ENCODE measurements at places on chromosomes 4 and X. TPM values are rescaled to one million over a fixed set of nuclear protein-coding genes. Genes with fewer than 3 reads are reported as not detected.

The SOWAHD gene
- total RNA-seq, result 0.31 TPM

The RASSF6 gene
- total RNA-seq, result not detected

The TLR6 gene
- total RNA-seq, result 0.63 TPM

The ZC4H2 gene
- total RNA-seq, result 25.7 TPM

The VSIG1 gene
- total RNA-seq, result 0.31 TPM

The SHISA3 gene
- total RNA-seq, result not detected

The HSFX4 gene
- not detected for total RNA-seq

The GAGE2A gene
- total RNA-seq, result not detected

The UGT2B17 gene
- total RNA-seq, result not detected

The KIF4A gene
- 4.1 TPM for total RNA-seq

The ANOS1 gene
- total RNA-seq, result 18.8 TPM

The MTNR1A gene
- total RNA-seq, result 0.63 TPM

The ZFYVE28 gene
- total RNA-seq, result 7.8 TPM

The LEF1 gene
- total RNA-seq, result 7.5 TPM

The PASD1 gene
- not detected for total RNA-seq

The MAGEB1 gene
- total RNA-seq, result not detected

The NXF2 gene
- total RNA-seq, result not detected

The PHOX2B gene
- total RNA-seq, result not detected

The EREG gene
- total RNA-seq, result not detected

The IL13RA1 gene
- 2.5 TPM for total RNA-seq

The USP11 gene
- 213 TPM for total RNA-seq

The FHIP1A gene
- total RNA-seq, result 3.8 TPM

The ADH1A gene
- not detected for total RNA-seq

The TLR8 gene
- total RNA-seq, result 0.31 TPM

The TMLHE gene
- total RNA-seq, result 44.4 TPM

The RHOXF2 gene
- not detected for total RNA-seq

The CENPC gene
- 55.1 TPM for total RNA-seq

The ASMT gene
- not detected for total RNA-seq

The KCNE5 gene
- total RNA-seq, result 1.9 TPM

The RAB41 gene
- total RNA-seq, result not detected

The CT55 gene
- total RNA-seq, result 0.31 TPM

The TCP11X2 gene
- 1.9 TPM for total RNA-seq

The DUX4 gene
- total RNA-seq, result not detected

The TRIML1 gene
- total RNA-seq, result not detected

The YIPF7 gene
- 2.5 TPM for total RNA-seq

The GAGE13 gene
- total RNA-seq, result not detected

The SH3TC1 gene
- 4.7 TPM for total RNA-seq

The SPANXC gene
- not detected for total RNA-seq

The KLHL4 gene
- 36.3 TPM for total RNA-seq

The ZCCHC18 gene
- 18.2 TPM for total RNA-seq

The TLR3 gene
- total RNA-seq, result 0.63 TPM

The USP17L13 gene
- not detected for total RNA-seq

The PLP1 gene
- 19.4 TPM for total RNA-seq

The DGAT2L6 gene
- not detected for total RNA-seq

The PPP1R2C gene
- total RNA-seq, result not detected

The GUCY1B1 gene
- 36.9 TPM for total RNA-seq

The SYN1 gene
- total RNA-seq, result 27.9 TPM

The SMIM20 gene
- 14.7 TPM for total RNA-seq

Measured in parietal lobe (tissue), 2 donors.